Activated CD4-positive, alpha-beta T cell treated with anti-CD3 and anti-CD28 coated beads, Interleukin-2, amount 50 U/mL, for 24 hours (primary cell): ENCODE measurements at places on chromosomes 1 and 21.

DNA sequence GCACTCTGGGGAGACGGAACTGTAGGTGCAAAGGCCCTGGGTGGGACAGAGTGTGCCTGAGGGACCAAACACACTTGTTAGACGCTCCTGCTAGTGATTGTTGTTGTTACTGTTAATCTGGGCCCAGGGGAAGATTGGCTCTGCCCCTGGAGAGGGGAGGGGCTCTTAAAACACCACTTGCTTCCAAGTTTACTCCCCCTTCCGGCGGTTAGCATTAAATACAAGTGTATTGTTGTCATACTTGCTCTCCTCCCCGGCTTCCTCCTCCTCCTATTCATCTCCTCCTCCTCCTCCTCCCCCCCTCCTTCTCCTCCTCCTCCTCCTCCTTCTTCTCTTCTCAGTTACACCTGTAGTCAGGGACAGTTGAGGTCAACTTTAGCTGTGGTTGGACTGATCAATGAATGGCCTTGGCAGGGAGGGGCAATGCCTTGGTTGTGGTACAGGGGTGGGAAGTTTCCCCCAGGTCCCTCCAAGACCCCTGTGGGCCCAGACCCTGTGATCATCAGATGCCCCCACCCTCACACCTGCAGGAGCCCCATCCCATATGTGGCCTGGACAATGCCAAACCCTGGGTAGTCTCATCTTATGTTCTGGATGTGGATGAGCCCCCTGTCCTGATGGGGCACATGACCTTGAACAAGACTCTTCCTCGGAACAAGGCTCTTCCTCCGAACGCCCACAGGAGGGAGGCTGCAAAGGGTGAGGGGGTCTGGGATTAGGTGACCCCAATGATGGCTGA, 217.3 kb downstream of the PTPRU start:
- DNase-seq, result no peak

DNA sequence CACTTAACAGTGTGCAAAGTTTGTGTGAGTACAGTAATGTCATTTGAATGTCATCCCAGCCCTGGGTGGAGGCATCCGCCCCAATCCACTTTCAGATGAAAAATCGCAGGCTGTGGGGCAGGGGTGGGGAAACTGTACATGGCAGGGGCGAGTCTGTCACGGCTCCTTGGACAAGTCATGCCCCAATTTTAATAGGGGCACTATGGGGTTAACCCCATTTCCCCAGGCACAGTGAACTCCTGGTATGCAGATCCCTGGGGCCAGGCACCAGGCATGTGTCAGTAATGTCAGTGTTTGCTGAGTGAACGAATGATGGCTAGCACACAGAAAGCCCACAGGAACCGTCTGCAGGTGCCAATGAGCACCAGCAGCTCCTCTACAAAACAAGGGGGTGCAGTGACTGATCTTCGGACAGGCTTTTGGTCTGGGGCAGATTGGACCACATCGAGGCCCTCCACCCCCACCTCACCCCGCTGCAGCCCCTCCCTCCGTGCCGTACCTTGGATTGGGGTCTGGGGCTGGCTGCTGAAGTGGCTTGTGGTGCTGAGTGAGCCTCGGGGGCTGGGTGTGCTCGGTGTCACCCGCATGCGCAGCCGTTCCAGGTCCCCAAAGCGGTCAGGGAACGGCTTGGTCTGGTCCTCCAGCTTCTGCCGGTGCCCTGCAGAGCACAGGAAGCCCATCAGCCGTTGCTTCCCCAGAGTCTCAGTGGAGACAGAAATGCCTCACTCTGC, 23.2 kb downstream of the RUNX3 start:
- DNase-seq, result no peak

- DNase-seq, result no peak
Observed at GRCh38 chr1:79133774-79134364, 127.3 kb upstream of the ADGRL4 start.

- no peak for DNase-seq
Observed at GRCh38 chr21:40466893-40467483, 380.0 kb downstream of the DSCAM start.

- DNase-seq, result no peak
Observed at GRCh38 chr1:172826096-172826741, 167.3 kb downstream of the FASLG start.

DNA sequence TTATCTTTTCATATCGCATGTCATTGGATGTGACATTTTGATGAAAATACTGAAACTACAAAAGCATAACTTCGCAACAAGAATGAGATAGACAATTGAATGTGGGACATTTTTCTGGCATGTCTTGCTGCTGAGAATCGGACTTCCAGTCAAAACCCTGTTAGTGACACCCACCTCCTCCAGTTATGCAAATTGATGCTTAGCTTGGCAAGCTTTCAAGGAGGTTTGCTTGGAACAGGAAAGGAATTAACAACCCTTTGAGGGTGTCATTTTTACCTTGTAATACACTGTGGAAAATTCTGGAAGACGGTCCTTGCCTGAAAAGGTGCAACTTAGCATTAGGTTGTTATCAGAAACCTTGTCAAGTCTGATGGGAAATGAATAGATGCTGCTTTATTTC, 38.8 kb upstream of the FAM3B start:
- no peak for DNase-seq
